Stimulated activated CD4-positive, alpha-beta T cell treated with anti-CD3 and anti-CD28 coated beads, TNF-alpha, amount 100 ng/mL, for 48 hours (primary cell): ENCODE measurements at places on chromosomes 5 and 9.

DNA sequence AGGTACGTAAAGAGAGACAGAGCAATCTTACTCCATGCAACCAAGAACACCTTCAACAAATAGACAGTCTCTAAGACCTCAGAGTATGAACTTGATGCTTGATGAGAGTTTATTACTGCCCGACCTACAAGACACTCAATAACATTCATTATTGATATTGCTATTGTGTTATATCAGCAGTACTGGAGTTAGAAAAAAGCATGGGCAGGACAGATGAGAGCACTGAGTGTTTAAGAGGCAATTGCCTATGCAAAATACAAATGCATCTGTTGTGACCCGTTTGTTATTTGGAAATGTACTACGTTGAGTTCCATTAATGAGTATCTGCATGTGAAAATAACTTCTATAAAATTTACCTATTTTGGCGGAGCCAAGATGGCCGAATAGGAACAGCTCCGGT is 8.1 kb upstream of the MARCOL start:
- no peak for DNase-seq

DNA sequence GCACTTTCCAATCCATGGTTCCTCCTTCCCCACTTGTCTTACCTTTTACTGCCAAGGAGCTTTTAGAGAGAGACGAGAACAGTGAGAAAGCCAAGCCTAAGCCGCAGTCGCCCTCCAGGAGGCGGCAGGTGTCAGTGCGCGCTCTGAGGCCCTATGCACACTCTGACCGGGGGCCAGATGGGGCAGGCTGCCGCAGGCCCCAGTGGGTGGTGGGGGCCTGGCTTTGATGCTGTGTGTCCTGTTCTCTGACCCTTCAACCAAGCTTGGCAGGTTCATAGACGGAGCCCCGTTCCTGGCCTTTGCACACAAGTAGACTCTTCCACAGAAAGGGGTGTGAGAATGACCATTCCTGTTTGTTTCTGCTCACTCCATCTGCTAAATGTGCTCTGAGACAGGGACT is 77.3 kb downstream of the WNK2 start:
- no peak for DNase-seq

- DNase-seq, result peak; percentile 57
These were observed 47.6 kb downstream of the THBS4 start for GRCh38 chr5:80082731-80083100.

DNA sequence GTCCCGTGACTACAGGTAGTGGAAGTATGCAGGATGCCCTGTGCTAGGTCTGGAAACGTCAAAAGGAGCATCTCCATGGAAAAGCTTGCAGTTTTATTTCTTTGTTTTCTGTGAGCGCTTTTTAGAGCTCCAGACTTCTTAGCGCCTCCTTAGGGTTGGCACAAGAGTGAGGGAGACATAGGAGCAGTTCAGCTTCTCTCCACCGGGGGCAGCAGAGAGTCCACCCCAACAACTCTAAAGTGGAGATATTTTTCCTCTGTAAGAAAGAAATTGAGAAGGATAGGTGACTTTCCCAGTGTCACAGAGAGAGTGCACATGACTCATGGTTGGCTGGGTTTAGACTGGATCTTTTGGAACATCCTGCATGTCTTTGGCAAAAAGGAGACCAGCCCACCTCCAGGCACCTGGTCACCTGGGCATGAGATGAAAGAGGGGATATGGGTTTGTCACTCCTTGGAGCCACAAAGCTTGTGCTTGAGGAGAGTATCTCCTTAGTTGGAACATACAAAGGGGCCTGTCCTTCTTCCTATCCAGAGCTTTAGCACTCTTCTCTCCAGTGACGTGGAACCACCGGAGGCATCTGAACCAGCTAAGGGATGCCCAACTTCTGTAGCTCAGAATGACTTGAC is 637.7 kb downstream of the SEMA5A start:
- DNase-seq, result no peak

DNA sequence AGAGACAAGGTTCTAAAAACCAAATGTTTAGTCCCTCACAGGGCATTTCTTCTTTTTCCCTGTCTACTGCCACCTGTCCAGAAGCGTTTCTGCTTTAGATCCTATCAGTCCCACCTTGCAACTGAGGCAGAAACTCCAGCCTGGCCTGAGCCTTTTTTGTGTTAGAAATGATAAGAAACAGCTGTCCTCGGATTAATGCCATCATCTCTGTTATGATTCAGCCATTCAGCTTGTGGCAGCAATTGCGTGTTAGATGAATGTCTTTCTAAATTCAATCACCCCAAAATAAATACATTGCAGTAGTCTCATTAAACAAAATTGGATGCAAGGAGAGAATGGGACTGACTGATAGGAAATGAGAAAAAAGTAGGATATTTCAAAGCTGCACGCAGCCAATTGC is 28.3 kb upstream of the FRMPD1 start:
- no peak for DNase-seq
